Colonic mucosa (tissue), 4 donors: ENCODE measurements at places on chromosomes 3 and 15. TPM values are rescaled to one million over a fixed set of nuclear protein-coding genes. Genes with fewer than 3 reads are reported as not detected.

Gene SPATA12
- 0.27 TPM for total RNA-seq

Gene LRTM1
- not detected for total RNA-seq

Gene GCSAM
- total RNA-seq: 0.17 TPM

Gene UCN2
- total RNA-seq: not detected

Gene CCDC191
- 3.1 TPM for total RNA-seq

Gene B4GALT4
- total RNA-seq: 54.5 TPM

Gene ZPLD1
- total RNA-seq: not detected

Gene ZNF80
- total RNA-seq: not detected

Gene WDR76
- 6.8 TPM for total RNA-seq

GRCh38 chr3:79200456-79200855, 567.3 kb downstream of the ROBO1 start:
- H3K4me1 ChIP-seq: no peaks in the 10 kb centered on the region
- no peak overlapping the region for H3K4me3 ChIP-seq
- H3K27me3 ChIP-seq: no peaks in the 10 kb centered on the region
- no peaks in the 10 kb centered on the region for H3K36me3 ChIP-seq
- DNase-seq: no peak

DNA sequence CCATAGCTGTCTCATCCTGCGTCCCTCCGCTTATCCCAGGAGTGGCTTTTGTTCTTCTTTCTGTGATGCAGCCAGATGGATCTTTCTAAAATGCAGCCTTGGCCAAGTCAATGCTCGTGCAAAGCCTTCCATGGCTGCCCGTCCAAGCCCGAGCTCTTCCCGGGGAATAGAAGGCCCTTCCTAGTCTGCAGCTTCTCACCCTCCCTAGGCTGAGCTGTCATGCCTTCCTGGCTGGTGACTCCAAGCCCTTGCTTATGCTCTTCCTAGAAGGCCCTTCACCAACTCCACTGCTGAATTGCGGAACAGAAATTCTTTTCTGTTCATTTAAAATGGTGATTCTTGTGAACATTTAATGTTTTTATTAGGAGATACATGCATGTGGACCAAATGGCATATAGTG, 95.9 kb downstream of the SMAD6 start:
- no peak overlapping the region for H3K27ac ChIP-seq
- no peak for DNase-seq
- H3K4me1 ChIP-seq: peaks cover 8% of the 10 kb centered on the region
- H3K27me3 ChIP-seq: no peaks in the 10 kb centered on the region

- H3K36me3 ChIP-seq: no peaks in the 10 kb centered on the region
- no peaks in the 10 kb centered on the region for H3K4me1 ChIP-seq
- no peak overlapping the region for H3K4me3 ChIP-seq
- H3K27ac ChIP-seq: peak overlapping the region; percentile 30
- H3K27me3 ChIP-seq: no peaks in the 10 kb centered on the region
These were observed 33.1 kb downstream of the USF3 start for GRCh38 chr3:113663324-113663750.

DNA sequence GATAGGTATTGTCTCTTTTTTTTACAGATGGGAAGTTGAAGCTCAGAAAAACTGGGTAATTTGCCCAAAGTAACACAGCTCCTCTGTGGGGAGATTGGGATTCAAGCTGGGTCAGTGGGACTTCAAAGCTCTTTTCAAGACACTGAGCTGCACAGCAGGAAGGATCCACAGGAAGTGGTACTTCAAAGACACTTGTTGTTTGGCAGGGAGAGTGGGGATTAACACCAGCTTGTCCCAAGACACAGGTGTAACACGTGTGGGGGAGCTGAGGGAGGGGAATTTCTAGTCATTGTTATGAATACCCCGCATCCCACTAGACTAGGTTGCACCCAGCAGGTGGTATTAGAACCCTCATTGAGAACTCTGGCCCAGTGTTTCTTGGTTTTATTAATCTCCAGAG, 116.0 kb downstream of the FOXB1 start:
- no peaks in the 10 kb centered on the region for H3K36me3 ChIP-seq
- no peak overlapping the region for H3K27ac ChIP-seq
- no peaks in the 10 kb centered on the region for H3K27me3 ChIP-seq
- H3K4me1 ChIP-seq: no peaks in the 10 kb centered on the region

DNA sequence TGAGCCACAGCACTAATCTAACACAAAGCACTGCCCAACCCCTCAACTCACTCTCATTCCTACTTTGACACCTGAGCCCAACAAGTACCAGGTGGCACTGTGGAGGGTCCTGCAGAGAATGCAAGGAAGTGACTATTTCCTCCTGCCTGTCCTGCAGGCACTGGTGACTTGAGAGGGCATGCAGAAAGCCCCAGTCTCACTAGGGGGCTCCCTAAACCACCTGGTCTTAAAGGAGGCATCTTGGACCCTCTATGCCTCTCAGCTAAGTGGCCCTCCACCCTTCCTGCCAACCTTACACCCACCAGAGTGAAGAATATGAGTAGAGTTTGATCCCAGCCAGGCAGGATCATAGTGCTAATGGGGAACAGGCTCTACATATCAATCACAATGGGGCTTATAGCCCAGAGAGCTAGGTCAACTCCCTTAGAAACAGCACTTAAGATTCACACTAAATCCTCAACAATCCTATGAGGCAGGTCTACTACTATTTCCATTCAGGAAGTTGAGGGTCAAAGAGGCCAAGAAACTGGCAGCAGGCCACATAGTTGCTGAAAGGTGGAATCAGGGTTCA, 15.2 kb downstream of the TRAIP start:
- H3K27me3 ChIP-seq: no peaks in the 10 kb centered on the region
- DNase-seq: no peak
- no peaks in the 10 kb centered on the region for H3K36me3 ChIP-seq
- no peak overlapping the region for H3K27ac ChIP-seq
- no peaks in the 10 kb centered on the region for H3K4me1 ChIP-seq

- no peak for DNase-seq
- H3K27me3 ChIP-seq: no peaks in the 10 kb centered on the region
- H3K27ac ChIP-seq: no peak overlapping the region
- H3K4me3 ChIP-seq: no peak overlapping the region
- H3K36me3 ChIP-seq: no peaks in the 10 kb centered on the region
These were observed 4.6 kb upstream of the ABCC5 start for GRCh38 chr3:184022323-184022722.

DNA sequence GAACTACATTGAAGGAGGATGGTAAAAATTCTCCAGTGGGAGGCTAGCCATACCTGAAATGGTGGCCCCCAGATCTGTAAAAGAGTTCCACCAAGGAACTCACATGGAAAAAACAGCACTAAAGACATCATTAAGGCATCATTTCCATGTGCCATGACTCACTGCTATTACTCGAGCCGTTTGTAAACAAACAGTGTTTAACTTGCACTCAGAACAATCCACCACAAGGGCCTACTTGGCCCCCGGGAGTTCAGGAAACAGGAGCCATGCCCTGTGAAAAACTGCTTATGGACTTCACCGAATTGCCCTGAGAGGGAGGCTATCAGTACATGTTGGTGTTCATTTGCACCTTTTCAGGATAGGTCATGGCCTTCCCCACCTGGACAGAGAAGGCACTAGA, 18.2 kb downstream of the CCR4 start:
- H3K36me3 ChIP-seq: no peaks in the 10 kb centered on the region

DNA sequence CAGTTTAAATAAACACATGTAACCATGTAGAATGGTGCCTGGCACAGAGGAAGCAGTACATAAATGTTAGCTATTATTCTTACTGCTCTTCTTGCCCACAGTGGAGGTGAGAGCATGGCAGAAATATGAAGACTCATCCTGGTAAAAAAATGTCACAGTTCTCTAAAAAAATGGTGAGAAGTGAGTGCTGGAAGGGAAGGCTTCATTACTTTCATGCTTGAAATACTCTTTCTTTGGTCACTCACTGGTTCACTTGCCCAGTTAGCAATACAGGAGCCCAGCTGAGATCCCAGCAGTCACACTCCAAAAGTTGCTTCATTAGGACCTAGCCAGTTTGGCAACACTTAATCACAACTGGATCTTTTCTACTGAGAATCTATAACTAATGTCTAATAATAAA, 1017.2 kb downstream of the TUSC7 start:
- no peaks in the 10 kb centered on the region for H3K27me3 ChIP-seq
- DNase-seq: no peak
- no peak overlapping the region for H3K27ac ChIP-seq
- H3K4me3 ChIP-seq: no peak overlapping the region

DNA sequence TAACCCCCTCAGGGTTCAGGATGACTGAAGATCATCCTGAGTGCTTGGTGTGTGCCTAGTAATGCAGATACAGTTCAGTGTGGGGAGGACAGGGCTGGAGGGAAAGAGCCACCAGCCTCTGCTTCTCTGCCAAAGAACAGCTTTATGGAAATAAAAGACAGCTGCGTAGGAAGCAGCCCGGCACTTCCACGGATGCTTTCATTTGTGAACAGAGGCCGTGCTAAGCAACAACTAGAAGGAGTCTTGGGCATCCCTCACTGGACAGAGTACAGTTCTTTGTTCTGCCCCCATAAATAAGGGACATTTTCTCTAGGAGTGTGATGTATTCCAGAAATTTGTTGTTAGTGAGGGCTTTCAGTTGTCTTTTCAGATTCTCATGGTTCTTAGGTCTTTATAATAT, 194.8 kb upstream of the RGMA start:
- H3K4me3 ChIP-seq: no peak overlapping the region
- H3K4me1 ChIP-seq: no peaks in the 10 kb centered on the region
- H3K27me3 ChIP-seq: no peaks in the 10 kb centered on the region

GRCh38 chr3:175980486-175981090, 1121.5 kb downstream of the NAALADL2 start:
- no peak overlapping the region for H3K4me3 ChIP-seq
- H3K27ac ChIP-seq: no peak overlapping the region
- no peaks in the 10 kb centered on the region for H3K27me3 ChIP-seq
- H3K36me3 ChIP-seq: no peaks in the 10 kb centered on the region
- H3K4me1 ChIP-seq: no peaks in the 10 kb centered on the region

GRCh38 chr3:36686516-36686915, 77.8 kb downstream of the DCLK3 start:
- H3K27ac ChIP-seq: no peak overlapping the region
- no peak for DNase-seq
- no peak overlapping the region for H3K4me3 ChIP-seq
- H3K27me3 ChIP-seq: no peaks in the 10 kb centered on the region
- no peaks in the 10 kb centered on the region for H3K36me3 ChIP-seq

DNA sequence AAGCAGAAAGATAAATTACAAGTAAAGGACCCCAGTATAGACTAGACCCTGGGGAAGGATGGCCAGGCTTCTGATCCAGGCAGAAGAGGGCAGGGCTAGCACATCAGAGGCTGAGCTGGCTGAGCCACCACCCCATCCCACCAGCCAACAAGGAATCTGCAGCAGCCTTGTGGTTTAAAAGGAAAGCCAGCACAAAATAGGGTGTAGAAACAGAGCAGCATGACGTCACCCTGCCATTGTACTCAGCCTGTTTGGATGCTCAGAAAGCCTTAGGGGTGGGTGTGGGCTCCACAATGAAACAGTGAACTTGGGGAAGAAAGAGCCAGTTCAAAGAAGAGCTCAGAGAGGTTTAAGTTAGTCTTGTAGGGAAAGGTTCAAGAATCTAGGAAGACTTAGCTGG, 28.2 kb downstream of the DUOX1 start:
- no peak overlapping the region for H3K4me3 ChIP-seq
- H3K36me3 ChIP-seq: no peaks in the 10 kb centered on the region
- no peaks in the 10 kb centered on the region for H3K27me3 ChIP-seq
- H3K27ac ChIP-seq: no peak overlapping the region
- H3K4me1 ChIP-seq: no peaks in the 10 kb centered on the region
- DNase-seq: no peak

GRCh38 chr15:31082771-31083369, 18.7 kb downstream of the TRPM1 start:
- H3K4me3 ChIP-seq: no peak overlapping the region

DNA sequence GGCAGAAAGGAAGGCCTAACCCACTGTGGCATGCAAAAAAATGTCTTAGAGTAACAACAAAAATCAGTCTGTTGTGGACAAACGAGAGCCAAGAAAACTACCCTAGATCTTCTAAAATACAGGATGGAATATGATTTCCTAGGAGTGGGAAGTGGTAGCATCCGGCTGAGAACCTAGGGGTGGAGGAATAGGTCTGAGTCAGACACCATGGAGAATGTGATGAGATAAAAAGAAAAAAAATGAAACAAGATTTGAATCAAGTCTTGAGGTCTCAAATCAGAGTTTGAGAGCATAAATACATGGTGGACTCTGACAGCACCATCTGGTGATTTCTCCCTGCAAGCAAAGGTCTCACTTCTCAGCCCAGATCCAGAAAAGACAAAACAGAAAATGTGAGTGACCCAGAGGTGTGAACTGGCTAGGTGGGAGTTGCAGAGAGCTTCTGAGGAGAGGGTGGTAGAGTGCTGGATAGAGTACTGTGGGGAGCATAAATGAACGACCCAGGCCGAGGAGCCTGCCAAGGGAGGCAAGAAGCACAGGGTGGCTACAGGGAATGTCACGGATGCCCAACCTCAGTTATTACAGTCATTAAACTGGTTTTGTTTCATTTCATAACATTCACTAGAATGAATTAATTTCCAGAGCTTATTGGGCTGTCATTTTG, 27.6 kb upstream of the VEPH1 start:
- no peak for DNase-seq
- no peaks in the 10 kb centered on the region for H3K4me1 ChIP-seq
- H3K27me3 ChIP-seq: no peaks in the 10 kb centered on the region
- no peaks in the 10 kb centered on the region for H3K36me3 ChIP-seq
- no peak overlapping the region for H3K4me3 ChIP-seq

GRCh38 chr3:24933401-24933800, 438.8 kb upstream of the THRB start:
- no peak overlapping the region for H3K27ac ChIP-seq
- H3K4me3 ChIP-seq: no peak overlapping the region
- no peak for DNase-seq
- H3K27me3 ChIP-seq: no peaks in the 10 kb centered on the region

DNA sequence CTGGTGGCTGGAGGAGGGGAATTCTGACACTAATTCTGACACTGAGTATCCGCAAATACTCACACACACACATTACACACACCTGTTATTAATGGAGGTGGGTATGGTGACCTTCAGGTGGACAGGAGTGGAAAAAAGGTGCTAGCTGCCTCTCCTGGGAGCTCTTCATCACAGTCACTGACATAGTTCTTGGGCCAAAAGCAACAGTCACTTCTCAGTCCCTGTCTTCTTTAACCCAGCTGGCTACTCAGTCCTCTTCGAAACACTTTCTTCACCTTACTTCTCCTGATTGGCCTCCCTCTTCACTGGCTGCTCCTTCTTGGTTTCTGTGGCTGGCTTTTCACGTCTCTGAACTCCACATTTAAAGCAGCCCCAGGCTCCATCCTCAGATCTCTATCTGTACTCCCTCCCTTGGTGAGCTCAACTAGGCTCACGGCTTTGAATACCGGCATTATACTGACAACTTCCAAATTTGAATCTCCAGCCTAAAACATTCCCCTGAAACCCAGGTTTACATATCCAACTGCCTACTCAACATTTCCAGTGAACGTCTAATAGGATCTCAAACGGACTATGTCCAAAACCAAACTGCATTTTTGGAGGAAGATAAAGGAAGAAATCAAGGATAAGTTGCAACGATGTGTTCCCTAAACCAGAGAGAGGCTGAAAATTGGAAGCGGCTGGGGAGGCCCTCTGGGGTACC, 53.2 kb upstream of the HEG1 start:
- H3K4me3 ChIP-seq: no peak overlapping the region
- no peak for DNase-seq
- no peaks in the 10 kb centered on the region for H3K27me3 ChIP-seq

GRCh38 chr3:105233010-105233409, 133.7 kb upstream of the ALCAM start:
- no peaks in the 10 kb centered on the region for H3K4me1 ChIP-seq
- no peaks in the 10 kb centered on the region for H3K27me3 ChIP-seq
- no peak overlapping the region for H3K4me3 ChIP-seq
- DNase-seq: no peak
